Effector memory CD8-positive, alpha-beta T cell (primary cell): ENCODE measurements at places on chromosomes 7 and 10.

GRCh38 chr10:80497187-80498077 lies 40.3 kb upstream of the SH2D4B start:
- H3K36me3 ChIP-seq, result peaks cover 30% of the 10 kb centered on the region
- H3K27ac ChIP-seq, result peak overlapping the region; percentile 94
- H3K4me3 ChIP-seq, result peak overlapping the region; percentile 70
- H3K4me1 ChIP-seq, result peaks cover 87% of the 10 kb centered on the region

DNA sequence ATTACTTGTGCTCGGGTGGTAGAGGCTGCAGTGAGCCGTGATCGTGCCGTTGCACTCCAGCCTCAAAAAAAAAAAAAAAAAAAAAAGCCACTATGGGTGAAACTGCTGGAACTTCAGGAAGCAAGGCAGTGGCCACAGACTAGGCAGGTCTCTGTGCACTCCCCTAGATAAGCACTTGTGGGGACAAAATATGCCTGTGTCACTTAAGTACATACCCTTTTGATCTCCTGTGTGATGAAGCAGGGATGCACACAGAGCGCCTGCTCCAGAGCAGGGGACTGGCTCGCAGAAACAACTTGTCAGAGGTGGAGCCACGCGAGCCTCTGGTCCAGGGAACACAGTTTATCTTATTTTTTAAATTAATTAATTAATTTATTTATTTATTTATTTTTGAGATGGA lies 42.9 kb upstream of the PSAP start:
- no peak for DNase-seq
- H3K4me3 ChIP-seq, result no peak overlapping the region
- no peak overlapping the region for H3K27ac ChIP-seq
- H3K4me1 ChIP-seq, result peaks cover 6% of the 10 kb centered on the region
- peaks cover 33% of the 10 kb centered on the region for H3K27me3 ChIP-seq
- H3K36me3 ChIP-seq, result no peaks in the 10 kb centered on the region

DNA sequence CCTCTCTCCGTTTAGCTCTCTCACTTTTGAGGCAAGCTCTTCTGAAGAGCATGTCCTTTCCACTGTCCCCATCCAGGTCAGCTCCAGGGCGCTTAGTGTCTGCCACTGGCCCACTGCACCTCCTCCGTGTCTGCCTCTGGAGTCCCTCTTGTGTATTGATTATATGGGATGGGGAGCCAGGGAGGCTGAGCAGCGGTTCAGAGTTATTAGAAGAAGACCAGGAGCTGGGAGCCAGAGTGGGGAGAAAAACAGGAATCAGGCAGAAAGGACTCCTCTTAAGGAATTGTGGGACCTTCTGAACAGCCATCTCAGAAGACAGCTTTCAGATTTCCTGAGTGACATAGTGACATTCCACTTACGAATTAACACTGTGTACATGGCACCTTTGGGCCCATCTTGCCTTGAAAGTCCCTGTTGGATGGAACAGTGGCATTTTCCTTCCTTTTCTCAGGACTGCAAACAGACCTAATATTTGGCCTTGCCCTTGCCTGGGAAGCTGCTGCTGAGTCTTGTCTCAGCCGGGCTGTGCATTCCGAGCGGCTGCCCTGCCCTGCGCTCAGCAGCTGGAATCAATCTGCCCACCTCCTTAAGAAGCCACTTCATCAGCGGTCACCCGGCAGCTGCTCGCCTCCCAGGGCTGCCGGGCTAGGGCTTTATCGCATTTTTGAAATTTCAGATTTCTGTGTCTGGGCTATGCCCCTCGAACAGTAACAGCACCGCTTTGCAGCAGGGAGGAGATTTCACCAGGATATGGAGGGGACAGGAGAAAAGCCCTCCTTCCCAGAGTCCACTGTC lies 81.1 kb upstream of the PRKG1 start:
- DNase-seq, result no peak

DNA sequence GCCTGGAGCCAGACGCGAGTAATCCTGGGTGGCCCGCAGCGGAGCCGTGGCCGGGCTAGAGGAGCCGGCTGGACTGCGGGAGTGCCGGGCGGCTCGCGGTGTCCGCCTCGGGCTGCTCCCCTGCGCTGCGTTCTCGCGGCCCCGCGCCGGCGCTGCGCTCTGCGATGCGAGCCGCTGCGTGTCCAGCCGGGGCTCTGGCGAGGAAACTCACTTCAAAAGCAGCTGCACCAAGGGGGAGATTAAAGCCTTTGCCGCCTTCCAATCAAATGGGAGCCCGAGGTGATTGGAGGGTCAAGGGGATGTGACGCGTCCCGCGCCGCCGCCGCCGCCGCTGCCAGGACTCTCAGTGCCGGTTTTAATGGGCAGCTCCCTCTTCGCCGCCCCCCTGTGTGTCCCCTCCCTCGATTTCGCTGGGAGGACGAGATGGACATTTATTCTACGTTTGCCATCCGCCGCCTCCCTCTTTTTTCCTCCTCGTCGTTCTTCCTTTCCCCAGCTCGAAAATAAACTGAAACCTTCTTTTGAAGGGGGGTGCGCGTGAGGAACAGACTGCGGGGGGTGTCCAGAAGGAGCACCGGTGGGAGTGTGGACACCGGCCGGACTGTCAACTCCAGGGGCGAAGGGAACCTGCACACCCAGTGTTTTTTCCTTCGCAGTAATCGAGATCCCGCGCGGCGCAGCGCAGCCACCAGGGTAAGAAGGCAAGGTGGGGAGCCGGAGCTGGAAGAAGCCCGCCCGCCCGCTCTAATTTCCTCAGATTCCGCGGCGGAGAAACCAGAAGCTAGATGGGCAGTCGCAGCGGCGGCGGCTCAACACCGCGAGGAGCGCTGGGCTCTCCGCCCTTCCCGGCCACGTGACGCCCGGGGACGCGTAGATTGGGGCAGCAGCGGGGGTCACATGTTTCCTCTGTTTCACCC lies at the start of gene ZNF503:
TSS of gene ZNF503 (minus strand) at position 196 of the 917 bp plus-strand sequence. CDS start 345 bp downstream, outside the sequence.
- H3K27ac ChIP-seq, result no peak within 1 kb of the TSS
- H3K27me3 ChIP-seq, result peaks cover 77% of the 10 kb centered on the region
- peaks cover 17% of the 10 kb centered on the region for H3K4me1 ChIP-seq

GRCh38 chr10:98353170-98353569 lies 61.8 kb downstream of the PYROXD2 start:
- no peak overlapping the region for H3K27ac ChIP-seq
- H3K27me3 ChIP-seq, result peaks cover 79% of the 10 kb centered on the region
- H3K4me1 ChIP-seq, result peaks cover 3% of the 10 kb centered on the region
- no peak overlapping the region for H3K4me3 ChIP-seq

DNA sequence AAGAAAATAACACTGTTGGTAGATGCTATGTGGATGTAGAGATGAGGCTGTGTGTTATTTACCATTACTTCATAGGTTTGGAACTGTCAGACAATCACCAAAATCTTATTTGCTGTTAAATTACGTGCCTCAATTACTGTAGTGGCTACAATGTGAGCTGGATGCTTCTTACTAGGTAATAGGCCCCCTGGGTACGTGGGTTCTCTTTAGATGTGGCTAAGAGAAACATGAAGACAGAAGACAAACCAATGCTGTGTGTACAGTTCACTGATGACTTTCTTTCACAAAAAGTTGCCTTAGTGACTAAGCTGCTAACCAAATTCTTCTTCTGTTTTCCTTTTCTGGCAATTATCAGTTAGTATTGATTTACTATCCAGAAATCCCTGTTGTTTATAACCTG lies 144.6 kb downstream of the SEMA3E start:
- no peak overlapping the region for H3K27ac ChIP-seq
- no peak for DNase-seq
- no peaks in the 10 kb centered on the region for H3K36me3 ChIP-seq
- no peaks in the 10 kb centered on the region for H3K4me1 ChIP-seq
- no peak overlapping the region for H3K4me3 ChIP-seq

- H3K27ac ChIP-seq, result no peak overlapping the region
- H3K36me3 ChIP-seq, result no peaks in the 10 kb centered on the region
- DNase-seq, result no peak
- H3K4me1 ChIP-seq, result no peaks in the 10 kb centered on the region
- no peaks in the 10 kb centered on the region for H3K27me3 ChIP-seq
Observed at GRCh38 chr7:9307131-9307530, 873.7 kb downstream of the NXPH1 start.

DNA sequence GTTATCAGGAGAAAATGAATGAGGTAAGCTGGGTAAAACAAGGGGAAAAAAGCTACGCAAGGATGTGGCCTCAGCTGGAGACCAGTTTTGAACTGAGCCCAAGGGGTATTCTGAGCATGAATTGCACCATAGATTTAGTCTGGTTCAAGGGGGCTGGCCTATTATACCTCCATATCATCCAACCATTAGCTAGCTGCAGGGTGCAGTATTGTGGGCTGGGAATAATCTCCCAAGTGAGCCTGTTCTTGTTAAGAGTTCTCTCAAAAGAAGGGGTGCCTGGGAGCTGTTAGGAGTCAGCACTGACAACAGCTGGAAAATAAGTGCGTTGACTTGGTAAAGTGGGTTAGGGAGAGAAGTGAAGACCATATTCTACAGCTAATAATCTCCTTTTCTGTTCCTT lies 8.0 kb downstream of the TAS2R16 start:
- H3K4me1 ChIP-seq, result no peaks in the 10 kb centered on the region
- H3K36me3 ChIP-seq, result no peaks in the 10 kb centered on the region
- no peaks in the 10 kb centered on the region for H3K27me3 ChIP-seq
- DNase-seq, result no peak
- no peak overlapping the region for H3K27ac ChIP-seq

GRCh38 chr7:107715531-107715930 lies 28.4 kb upstream of the CBLL1 start:
- DNase-seq, result no peak
- H3K4me1 ChIP-seq, result no peaks in the 10 kb centered on the region
- peaks cover 25% of the 10 kb centered on the region for H3K27me3 ChIP-seq
- H3K36me3 ChIP-seq, result no peaks in the 10 kb centered on the region

DNA sequence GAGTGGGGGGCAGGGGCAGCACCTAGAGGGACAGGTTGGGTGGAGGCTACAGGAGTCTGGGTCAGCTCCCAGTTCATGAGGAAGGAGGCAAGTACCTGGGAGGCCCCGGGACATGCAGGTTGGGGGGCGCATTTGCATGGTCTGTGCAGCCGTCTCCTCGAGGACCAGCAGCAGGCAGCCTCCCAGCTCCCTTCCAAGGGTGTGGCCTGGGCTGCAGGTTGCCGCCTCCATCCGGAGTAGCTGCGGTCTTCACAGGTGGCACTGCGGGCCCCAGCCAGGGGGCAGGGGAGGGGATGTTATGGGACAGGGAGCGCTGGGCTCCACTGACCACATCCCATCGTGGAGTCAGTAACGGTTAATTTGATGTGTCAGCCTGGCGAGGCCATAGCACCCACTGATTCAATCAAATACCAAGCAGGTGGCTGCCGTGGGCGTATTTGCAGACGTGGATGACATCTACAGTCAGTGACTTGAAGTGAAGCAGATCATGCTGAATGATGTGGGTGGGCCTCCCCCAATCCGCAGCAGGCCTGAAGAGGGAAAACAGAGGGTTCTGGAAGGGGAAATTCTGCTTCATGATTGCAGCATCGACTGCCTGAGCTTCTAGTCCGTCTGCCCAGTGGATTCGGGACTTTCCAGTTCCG lies 81.6 kb downstream of the PRKAG2 start:
- peaks cover 19% of the 10 kb centered on the region for H3K4me1 ChIP-seq
- no peaks in the 10 kb centered on the region for H3K27me3 ChIP-seq
- H3K27ac ChIP-seq, result peak overlapping the region; percentile 74
- DNase-seq, result peak; percentile 30
- peak overlapping the region; percentile 47 for H3K4me3 ChIP-seq
- no peaks in the 10 kb centered on the region for H3K36me3 ChIP-seq

- peaks cover 8% of the 10 kb centered on the region for H3K4me1 ChIP-seq
- no peak for DNase-seq
- peaks cover 4% of the 10 kb centered on the region for H3K36me3 ChIP-seq
- no peak overlapping the region for H3K27ac ChIP-seq
- no peaks in the 10 kb centered on the region for H3K27me3 ChIP-seq
- H3K4me3 ChIP-seq, result no peak overlapping the region
Observed at GRCh38 chr10:32540691-32541470, 94.9 kb downstream of the CCDC7 start.

GRCh38 chr7:68893411-68893810 lies 704.9 kb upstream of the AUTS2 start:
- H3K4me1 ChIP-seq, result no peaks in the 10 kb centered on the region
- H3K27me3 ChIP-seq, result no peaks in the 10 kb centered on the region
- H3K4me3 ChIP-seq, result no peak overlapping the region
- no peak overlapping the region for H3K27ac ChIP-seq
- DNase-seq, result no peak

- no peaks in the 10 kb centered on the region for H3K4me1 ChIP-seq
- H3K36me3 ChIP-seq, result no peaks in the 10 kb centered on the region
- no peak overlapping the region for H3K4me3 ChIP-seq
- DNase-seq, result no peak
- H3K27ac ChIP-seq, result no peak overlapping the region
Observed at GRCh38 chr10:129754211-129755050, 209.6 kb downstream of the EBF3 start.

DNA sequence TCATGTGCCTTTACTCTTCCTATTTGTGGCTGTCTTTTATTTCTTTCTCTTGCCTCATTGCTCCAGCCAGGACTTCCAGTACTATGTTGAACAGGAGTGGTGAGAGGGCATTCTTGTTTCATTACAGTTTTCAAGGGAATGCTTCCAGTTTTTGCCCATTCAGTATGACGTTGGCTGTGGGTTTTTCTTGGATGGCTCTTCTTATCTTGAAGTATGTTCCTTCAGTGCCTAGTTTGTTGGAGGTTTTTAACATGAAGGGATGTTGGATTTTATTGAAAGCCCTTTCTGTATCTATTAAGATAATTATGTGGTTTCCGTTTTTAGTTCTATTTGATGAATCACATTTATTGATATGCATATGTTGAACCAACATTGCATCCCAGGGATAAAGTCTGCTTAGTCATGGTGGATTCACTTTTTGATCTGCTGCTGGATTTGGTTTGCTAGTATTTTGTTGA lies 96.8 kb downstream of the GLCCI1 start:
- H3K27ac ChIP-seq, result no peak overlapping the region
- H3K4me1 ChIP-seq, result peaks cover 42% of the 10 kb centered on the region
- no peaks in the 10 kb centered on the region for H3K27me3 ChIP-seq
- DNase-seq, result no peak

DNA sequence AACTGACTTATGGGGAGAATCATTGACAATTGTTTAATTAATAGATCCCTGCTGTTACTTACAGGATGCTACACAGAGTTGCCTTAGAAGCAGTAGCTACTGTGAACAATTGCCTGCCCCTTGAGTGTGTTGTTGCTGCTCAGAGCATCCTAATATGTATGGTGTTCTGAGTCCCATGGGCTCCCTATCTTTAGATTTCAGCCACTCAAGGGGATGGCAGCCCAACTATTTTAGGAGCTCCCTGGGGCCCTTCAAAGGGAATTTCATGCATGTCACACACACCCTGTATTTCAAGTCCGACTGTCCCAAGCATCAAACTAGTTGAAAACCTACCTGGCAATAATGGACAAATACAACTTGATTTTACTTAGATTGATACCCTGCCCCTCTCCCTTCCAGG lies 111.2 kb downstream of the NOC3L start:
- H3K4me1 ChIP-seq, result no peaks in the 10 kb centered on the region
- H3K27ac ChIP-seq, result no peak overlapping the region
- DNase-seq, result no peak
- H3K36me3 ChIP-seq, result no peaks in the 10 kb centered on the region
- H3K27me3 ChIP-seq, result no peaks in the 10 kb centered on the region
- no peak overlapping the region for H3K4me3 ChIP-seq
